ENCODE measurements at places on chromosomes 4 and X. TPM values are rescaled to one million over a fixed set of nuclear protein-coding genes. Genes with fewer than 3 reads are reported as not detected.

Gene UGT2B11
- not detected for total RNA-seq

Gene PWWP3B
- not detected for total RNA-seq

Gene TGIF2LX
- total RNA-seq: not detected

Gene GPR82
- total RNA-seq: not detected

Gene GSX2
- total RNA-seq: not detected

Gene MAMLD1
- total RNA-seq: 6.2 TPM

Gene HPRT1
- 103 TPM for total RNA-seq

Gene UCP1
- total RNA-seq: 0.07 TPM

Gene SSX2B
- total RNA-seq: not detected

Gene JADE3
- 11.3 TPM for total RNA-seq

Gene NAA11
- not detected for total RNA-seq

Gene MAGEB17
- total RNA-seq: not detected

Gene VAMP7
- total RNA-seq: 31.2 TPM

Gene UGT2B7
- 0.53 TPM for total RNA-seq

Gene IL13RA2
- 0.60 TPM for total RNA-seq

Gene GABRG1
- total RNA-seq: not detected

Gene SMIM31
- not detected for total RNA-seq

Gene NAT8L
- 12.5 TPM for total RNA-seq

Gene NDNF
- total RNA-seq: not detected

Gene SGMS2
- 41.3 TPM for total RNA-seq

Gene HTRA3
- 19.4 TPM for total RNA-seq

Gene ZNF157
- total RNA-seq: not detected

Gene TCEAL5
- total RNA-seq: not detected
